ENCODE measurements at places on chromosomes 11 and 22.

GRCh38 chr11:44992774-44993173 is 42.1 kb upstream of the TP53I11 start:
- no peak for DNase-seq

- no peak for DNase-seq
Observed at GRCh38 chr11:93034031-93034722, 64.7 kb downstream of the MTNR1B start.

DNA sequence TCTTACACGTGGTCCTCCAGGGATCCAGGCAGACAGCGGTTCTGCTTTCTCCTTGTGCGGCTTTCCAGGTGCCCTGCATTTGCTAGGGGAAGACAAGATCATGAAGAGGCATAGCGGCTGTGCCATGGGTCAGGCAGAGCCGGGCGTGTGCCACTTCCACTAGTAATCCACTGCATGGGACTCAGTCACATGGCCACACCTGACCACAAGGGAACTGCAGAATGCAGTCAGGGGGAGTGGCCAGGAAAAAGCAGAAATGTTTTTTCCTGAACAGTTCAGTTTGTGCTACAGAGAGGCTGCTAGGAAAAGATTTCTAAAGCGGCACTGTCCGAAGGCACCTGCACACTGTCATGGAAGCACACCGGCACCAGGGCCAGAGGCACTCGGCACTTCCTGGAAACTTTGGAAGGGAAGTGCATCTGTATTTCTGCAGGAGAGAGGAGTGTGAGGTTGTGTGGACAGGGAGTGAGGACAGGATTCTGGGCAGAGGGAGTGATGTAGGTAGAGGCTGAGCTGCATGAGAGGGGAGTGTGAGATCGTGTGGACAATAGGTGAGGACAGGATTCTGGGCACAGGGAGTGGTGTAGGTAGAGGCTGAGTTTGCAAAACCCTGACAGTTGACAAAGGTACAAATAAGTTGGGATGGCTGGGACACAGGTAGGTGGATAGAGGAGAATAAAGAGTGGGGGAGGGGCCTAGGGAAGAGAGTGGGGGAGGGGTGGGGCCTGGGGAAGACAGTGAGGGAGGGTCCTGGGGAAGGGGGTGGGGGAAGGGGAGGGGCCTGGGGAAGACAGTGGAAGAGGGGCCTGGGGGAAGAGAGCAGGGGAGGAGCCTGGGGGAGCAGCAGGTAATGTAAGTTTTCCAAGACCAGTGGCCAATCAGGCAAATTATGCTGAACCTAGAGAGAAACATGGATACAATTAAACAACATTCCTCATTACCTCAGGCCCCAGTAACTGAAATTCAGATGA is 1436.3 kb downstream of the TBC1D22A start:
- no peak for DNase-seq

- no peak for DNase-seq
Observed at GRCh38 chr11:73554671-73555320, 43.1 kb downstream of the FAM168A start.

DNA sequence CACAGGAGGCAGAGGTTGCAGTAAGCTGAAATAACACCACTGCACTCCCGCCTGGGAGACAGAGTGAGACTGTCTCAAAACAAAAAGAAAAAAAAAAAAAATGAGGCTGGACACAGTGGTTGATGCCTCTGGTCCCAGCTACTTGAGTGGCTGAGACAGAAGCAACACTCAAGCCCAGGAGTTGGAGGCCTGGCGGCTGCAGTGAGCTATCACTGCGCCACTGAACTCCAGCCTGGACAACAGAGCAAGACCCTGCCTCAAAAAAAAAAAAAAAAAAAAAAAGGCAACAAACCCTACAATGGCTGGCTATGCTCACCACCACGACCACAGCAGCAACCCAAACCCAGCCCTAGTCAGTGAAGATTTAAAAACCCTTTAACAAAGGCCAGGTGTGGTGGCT is 8.2 kb downstream of the NAP1L4 start:
- DNase-seq, result no peak
